ENCODE measurements at places on chromosomes 3 and 15.
A peak's percentile ranks its signal among the peaks of the same experiment; 100 is the strongest.

DNA sequence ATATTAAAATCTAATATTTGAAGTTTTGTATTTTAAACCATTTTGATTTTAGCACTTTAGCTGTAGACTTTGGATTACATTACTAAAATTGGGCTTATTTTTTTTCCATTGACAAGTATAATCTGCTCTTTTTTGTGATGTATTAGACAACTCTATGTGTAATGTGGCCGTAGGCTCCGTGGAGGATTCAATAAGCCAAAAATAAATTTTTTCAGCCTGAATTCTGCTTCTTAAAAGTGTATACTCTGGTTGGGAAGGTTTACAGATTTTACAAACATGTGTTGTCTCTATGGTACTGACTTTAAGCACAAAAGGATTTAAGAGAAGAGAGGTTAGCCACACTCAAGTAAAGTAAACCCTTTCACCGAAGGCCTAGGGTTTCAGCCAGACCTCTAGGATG lies 110.8 kb downstream of the PLCL2 start:
- DNase-seq: no peak

- no peak for DNase-seq
Measured at GRCh38 chr15:36826948-36827347, 247.5 kb downstream of the CDIN1 start.

DNA sequence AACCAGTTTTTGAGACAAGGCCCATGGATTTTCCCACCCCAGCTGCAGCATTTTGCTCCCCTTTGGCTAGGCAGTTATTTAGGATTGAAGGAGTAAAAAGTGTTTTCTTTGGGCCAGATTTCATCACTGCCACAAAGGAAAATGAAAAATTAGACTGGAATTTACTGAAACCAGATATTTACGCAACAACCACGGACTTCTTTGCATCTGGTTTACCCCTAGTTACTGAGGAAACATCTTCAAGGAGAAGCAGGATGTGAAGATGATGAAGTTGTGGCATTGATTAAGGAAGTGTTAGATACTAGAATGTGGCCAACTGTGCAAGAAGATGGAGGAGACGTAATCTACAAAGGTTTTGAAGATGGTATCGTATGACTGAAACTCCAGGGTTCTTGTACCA lies 165.2 kb upstream of the MYRIP start:
- DNase-seq: peak; percentile 84

DNA sequence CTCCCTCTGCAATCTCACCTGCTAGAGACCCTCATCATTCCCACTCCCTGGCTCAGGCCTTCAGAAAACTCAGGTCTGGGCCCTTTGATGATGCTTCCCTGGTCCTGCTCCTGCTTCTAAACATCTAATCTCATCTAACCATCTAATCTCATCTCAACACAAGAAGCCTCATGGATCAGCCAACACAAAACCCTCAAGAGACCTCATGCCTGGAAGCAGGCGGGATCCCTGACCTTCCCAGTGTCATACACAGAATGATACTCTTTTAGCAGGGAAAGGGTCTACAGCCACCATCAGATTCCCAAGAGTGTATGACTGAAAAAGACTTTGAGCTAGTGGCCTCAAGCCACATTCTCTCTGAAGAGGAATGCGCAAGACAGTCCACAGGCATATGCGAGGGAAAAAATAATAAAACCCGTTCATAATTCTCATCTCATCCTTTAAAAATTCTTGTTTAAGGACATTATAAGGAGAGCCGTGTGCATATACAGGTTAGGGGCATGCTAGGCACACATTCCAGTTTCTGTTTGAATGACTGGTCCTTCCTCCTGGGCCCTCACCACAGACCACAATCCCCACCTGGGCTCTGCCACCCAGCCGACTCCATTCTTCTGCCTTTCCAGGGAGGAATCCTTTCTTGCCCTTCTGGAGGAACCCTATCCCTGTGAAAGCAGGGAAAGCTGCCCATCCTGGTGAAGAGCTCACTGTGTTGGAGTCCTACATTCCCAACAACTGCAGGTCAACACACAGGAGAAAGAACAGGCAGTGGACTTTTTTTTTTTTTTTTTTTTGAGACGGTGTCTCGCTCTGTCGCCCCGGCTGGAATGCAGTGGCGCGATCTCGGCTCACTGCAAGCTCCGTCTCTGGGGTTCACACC lies 2.2 kb downstream of the ZXDC start:
- no peak for DNase-seq

- peak; percentile 77 for DNase-seq
Measured at GRCh38 chr3:47910777-47911440, 105.3 kb downstream of the MAP4 start.

DNA sequence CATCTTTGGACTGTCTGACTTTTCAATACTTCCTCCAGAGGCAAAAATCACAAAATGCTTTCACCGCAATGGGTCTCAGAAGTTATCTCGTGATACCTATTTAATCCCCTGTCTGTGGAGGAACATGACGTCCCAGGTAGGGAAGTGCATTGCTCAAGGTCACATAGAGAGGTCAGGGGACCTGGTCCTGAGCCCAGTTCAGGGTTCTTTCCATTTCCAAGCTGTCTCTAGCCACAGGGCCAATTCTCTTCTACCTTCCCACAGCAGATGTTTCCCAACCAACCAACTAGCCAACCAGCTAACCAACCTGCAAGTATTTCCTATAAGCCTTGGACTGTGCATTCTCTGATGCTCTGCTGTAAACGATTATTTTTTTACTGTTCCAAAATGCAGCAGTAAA lies 122.2 kb upstream of the DLG1 start:
- no peak for DNase-seq

GRCh38 chr3:194046531-194046930 lies 89.4 kb upstream of the HES1 start:
- no peak for DNase-seq

DNA sequence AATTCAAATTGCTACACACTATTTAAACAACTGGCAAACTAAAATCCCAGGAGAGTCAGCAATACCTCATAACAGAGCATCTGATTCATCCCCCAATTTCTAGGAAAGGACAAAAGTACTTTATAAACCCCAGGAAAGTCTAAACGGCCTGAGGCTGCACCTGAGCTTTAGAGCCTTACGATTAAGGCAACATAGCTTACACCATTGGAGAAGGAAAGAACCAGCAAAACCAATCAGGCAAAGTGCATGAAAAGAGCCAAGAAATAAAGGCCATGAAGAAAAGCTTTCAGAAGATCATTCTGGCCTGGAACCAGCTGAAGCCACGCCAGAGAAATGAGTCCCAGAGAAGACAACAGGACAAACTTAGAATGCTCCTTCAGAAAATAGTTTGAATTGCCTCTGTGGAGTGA lies 48.1 kb downstream of the PTPN9 start:
- DNase-seq: peak; percentile 29

GRCh38 chr15:72824112-72824511 lies 40.6 kb upstream of the ADPGK start:
- DNase-seq: no peak
